ENCODE measurements at places on chromosomes 6 and 20.

DNA sequence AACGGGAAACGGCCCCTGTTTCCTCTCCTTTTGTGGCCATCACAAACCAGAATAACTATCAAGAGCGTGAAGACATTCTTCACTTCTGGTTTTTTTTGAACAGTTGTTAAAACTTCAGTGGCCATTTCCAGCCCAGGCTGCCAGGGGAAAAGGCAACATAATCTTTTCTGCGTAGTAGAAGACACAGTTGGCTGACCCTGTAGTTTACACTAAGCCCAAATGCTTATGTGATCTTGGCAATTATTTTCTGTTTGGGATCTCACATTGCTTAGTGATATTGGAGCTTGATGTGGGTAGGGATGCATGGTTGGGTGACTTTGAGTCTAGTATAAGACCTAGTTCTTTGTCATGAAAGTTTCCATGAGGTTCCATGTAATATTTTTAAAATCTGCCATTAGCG is 449.4 kb upstream of the CDH4 start:
- no peak for DNase-seq

GRCh38 chr6:113763311-113763766 is 93.8 kb upstream of the MARCKS start:
- no peak for DNase-seq

GRCh38 chr20:44496976-44497375 is 21.3 kb downstream of the TTPAL start:
- no peak for DNase-seq

- no peak for DNase-seq
These were observed 10.7 kb downstream of the TULP4 start for GRCh38 chr6:158322724-158323560.

- DNase-seq, result no peak
These were observed 369.4 kb upstream of the IMPG1 start for GRCh38 chr6:76441875-76442274.

GRCh38 chr6:9623985-9624384 is 790.9 kb downstream of the TFAP2A start:
- DNase-seq, result no peak

GRCh38 chr6:43205849-43206248 is 23.4 kb downstream of the DNPH1 start:
- no peak for DNase-seq

DNA sequence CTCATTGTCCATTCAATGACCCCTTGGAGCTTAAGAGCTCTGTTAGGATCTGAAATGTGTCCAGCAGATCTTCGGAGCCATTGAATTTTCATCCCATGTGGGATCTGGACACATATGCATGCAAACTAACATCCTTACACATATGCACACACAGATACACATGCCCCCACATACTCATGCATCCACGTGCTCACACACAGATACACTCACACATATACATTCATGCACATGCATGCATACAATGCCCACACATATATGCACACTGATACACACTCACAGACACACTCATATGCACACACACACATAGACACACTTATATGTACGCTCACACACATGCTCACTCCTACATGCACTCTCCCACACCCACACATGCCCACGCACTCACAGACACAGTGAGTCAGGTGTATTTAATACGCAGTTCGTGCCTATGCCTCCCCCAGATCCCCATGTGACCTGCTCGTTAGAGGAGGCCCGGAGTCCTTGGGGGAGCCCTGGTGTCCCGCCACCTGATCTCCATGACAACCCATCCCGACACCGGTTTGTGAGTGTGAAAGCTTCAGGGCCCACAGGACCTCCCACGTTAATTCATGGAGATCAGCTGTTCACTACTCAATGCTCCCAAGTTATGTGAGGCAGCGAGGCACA is 121.9 kb upstream of the SULF2 start:
- no peak for DNase-seq

DNA sequence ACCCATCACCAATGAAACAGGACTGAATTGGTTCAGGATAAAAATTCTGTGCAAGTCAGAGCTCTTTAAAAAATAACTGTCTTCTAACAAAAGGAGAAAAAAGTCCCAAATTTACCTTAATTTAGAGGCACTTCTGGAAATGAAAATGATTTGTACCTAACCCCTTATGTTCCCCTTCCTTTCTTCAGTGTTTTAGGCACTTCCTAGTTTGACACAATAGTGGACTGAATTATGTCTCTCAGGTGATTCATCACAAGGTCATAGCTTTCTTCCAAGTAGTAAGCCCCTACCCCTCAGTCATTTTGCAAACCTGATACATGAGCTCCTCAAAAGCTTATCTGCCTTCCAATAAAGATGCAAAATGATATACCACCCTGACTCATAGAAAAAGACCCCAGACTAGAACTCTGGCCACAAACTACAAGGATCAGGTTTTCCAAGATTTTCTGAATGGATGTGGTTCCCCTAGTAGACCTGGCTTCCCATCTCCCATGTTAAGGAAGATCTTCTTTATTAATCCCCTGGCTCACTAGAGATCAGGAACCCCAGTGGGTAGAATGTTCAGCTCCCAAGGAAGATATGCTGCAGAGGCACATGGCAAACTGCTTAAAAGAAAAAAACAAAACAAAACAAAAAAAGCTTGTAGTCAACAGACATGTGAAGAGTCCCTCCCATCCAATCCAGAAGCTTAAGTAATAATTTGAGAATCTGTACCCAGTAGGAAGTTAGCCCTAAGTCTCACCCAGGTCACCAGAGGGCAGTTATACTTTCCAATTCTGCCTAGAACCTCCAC is 3.6 kb downstream of the PPP1R10 start:
- DNase-seq, result no peak

DNA sequence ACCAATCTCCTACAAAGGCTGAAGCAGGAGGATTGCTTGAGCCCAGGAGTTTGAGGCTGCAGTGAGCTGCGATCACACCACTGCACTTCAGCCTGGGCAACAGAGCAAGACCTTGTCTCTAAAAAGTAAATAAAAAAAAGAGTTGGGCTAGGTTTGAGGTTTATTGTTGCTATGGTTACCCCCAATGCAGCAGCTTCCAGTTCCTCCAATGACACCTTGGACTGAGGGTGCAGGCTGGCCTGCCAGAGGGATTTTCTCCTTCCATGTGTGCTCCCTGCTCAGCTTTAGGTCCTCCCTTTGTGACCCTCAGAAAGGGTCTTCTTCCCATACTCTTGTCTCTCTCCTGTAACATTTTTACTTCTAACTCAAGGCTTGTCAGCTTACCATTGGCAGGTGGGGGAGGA is 10.6 kb upstream of the TBC1D20 start:
- DNase-seq, result no peak

Measured in NCI-H1105 (cell line).